Activated CD8-positive, alpha-beta T cell treated with anti-CD3 and anti-CD28 coated beads, Interleukin-2, amount 10 ng/mL, durations not matched to agents 7 days and 5 days (primary cell): ENCODE measurements at places on chromosomes 6 and 20. TPM values are rescaled to one million over a fixed set of nuclear protein-coding genes. Genes with fewer than 3 reads are reported as not detected.
A peak's percentile ranks its signal among the peaks of the same experiment; 100 is the strongest.

DNA sequence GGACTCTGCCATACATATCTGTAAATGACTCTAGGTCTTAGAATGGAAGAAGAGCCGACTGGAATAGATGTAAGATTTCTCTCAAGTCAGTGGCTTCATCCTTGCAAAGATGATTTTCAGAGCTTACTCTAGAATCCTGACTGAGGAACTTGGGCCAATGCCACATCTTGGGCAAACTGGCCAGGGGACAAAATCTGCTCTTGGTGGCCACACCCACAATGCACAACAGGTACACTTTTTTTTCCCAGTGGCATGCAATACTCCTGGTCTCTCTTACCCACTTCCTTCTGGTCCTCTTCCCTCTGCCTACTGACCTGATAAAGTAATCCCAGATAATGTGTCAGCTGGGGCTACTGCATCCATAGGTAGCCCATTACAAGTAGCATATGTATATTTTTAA, 13.4 kb downstream of the CLIC5 start:
- no peak for DNase-seq
- H3K36me3 ChIP-seq, result no peaks in the 10 kb centered on the region
- H3K27me3 ChIP-seq, result peaks cover 3% of the 10 kb centered on the region
- H3K4me1 ChIP-seq, result no peaks in the 10 kb centered on the region

- H3K27ac ChIP-seq, result no peak overlapping the region
- H3K27me3 ChIP-seq, result peaks cover 2% of the 10 kb centered on the region
- no peaks in the 10 kb centered on the region for H3K4me1 ChIP-seq
- H3K4me3 ChIP-seq, result no peak overlapping the region
These were observed 209.0 kb upstream of the ECI2 start for GRCh38 chr6:4344317-4344899.

GRCh38 chr20:25863536-25864325, 167.1 kb upstream of the ZNF337 start:
- H3K4me3 ChIP-seq, result peak overlapping the region; percentile 58
- peaks cover 73% of the 10 kb centered on the region for H3K27me3 ChIP-seq
- H3K27ac ChIP-seq, result no peak overlapping the region
- H3K36me3 ChIP-seq, result no peaks in the 10 kb centered on the region
- DNase-seq, result no peak
- H3K4me1 ChIP-seq, result peaks cover 61% of the 10 kb centered on the region

- no peak overlapping the region for H3K27ac ChIP-seq
- no peak overlapping the region for H3K4me3 ChIP-seq
These were observed 296.7 kb downstream of the TFAP2C start for GRCh38 chr20:56925831-56926170.

GRCh38 chr6:16064671-16065072, 64.2 kb upstream of the MYLIP start:
- H3K36me3 ChIP-seq, result no peaks in the 10 kb centered on the region
- DNase-seq, result no peak
- H3K4me3 ChIP-seq, result no peak overlapping the region
- H3K27me3 ChIP-seq, result peaks cover 5% of the 10 kb centered on the region
- peaks cover 6% of the 10 kb centered on the region for H3K4me1 ChIP-seq

DNA sequence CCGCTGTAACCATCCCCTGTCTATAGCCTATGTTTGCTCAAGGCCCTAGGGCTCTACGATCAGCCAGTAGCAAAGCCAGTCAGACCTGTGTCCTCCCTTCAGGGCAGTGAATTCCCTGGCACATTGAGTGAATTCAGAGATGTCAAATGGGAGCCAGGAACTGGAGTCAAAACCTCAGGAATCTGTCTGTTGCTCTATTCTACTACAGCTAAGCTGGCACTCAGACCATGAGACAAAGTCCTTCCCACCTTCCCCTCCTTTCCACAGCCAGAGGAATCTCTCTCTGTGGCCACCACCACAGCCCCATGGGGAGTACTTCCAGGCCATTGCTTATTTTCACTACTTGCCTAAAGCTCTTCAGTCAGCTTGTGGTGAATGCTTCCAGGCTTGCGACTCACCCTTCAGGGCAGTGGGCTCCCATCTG, 82.0 kb downstream of the PKIB start:
- H3K36me3 ChIP-seq, result no peaks in the 10 kb centered on the region
- no peaks in the 10 kb centered on the region for H3K27me3 ChIP-seq
- DNase-seq, result no peak
- no peaks in the 10 kb centered on the region for H3K4me1 ChIP-seq
- no peak overlapping the region for H3K27ac ChIP-seq
- H3K4me3 ChIP-seq, result no peak overlapping the region

- peaks cover 7% of the 10 kb centered on the region for H3K4me1 ChIP-seq
- no peak overlapping the region for H3K27ac ChIP-seq
- H3K27me3 ChIP-seq, result peaks cover 2% of the 10 kb centered on the region
- DNase-seq, result no peak
- no peaks in the 10 kb centered on the region for H3K36me3 ChIP-seq
- no peak overlapping the region for H3K4me3 ChIP-seq
These were observed 178.7 kb upstream of the TNFAIP3 start for GRCh38 chr6:137688230-137688971.

GRCh38 chr6:11428895-11429294, 108.7 kb upstream of the TMEM170B start:
- peak overlapping the region; percentile 19 for H3K27ac ChIP-seq
- H3K36me3 ChIP-seq, result no peaks in the 10 kb centered on the region
- no peak overlapping the region for H3K4me3 ChIP-seq
- no peaks in the 10 kb centered on the region for H3K27me3 ChIP-seq
- peaks cover 18% of the 10 kb centered on the region for H3K4me1 ChIP-seq

DNA sequence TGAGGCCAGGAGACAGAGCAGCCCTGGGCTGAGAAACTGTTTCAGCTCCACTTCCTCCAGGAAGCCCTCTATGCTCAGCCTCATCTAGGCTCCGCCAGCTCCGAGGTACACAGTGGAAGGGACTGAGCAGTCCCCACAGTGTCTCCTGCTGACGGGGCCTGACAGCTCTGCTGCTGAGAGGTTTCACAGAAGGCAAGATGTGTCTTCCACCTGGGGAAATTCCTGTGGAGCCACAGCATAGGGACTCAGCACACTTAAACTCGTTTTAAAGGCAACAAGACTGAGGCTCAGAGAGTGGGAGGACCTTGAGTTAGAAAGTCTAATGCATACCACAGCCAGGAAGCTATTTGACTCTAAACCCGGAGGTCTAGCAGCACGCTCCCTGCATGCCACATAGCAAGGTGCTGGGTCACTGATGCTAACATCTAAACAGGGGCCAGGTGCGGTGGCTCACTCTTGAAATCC, 6.8 kb downstream of the ADA start:
- peak overlapping the region; percentile 99 for H3K27ac ChIP-seq
- DNase-seq, result peak; percentile 63
- H3K4me3 ChIP-seq, result peak overlapping the region; percentile 63
- peaks cover 61% of the 10 kb centered on the region for H3K36me3 ChIP-seq
- H3K4me1 ChIP-seq, result peaks cover 92% of the 10 kb centered on the region
- H3K27me3 ChIP-seq, result no peaks in the 10 kb centered on the region

- H3K4me1 ChIP-seq, result peaks cover 2% of the 10 kb centered on the region
- no peaks in the 10 kb centered on the region for H3K36me3 ChIP-seq
- DNase-seq, result no peak
- H3K4me3 ChIP-seq, result no peak overlapping the region
These were observed 55.1 kb upstream of the APCDD1L start for GRCh38 chr20:58570204-58570859.

- H3K27me3 ChIP-seq, result no peaks in the 10 kb centered on the region
- H3K27ac ChIP-seq, result no peak overlapping the region
- peaks cover 3% of the 10 kb centered on the region for H3K36me3 ChIP-seq
- no peak overlapping the region for H3K4me3 ChIP-seq
- peak; percentile 60 for DNase-seq
These were observed 37.4 kb upstream of the FAM83C start for GRCh38 chr20:35329435-35330139.

- no peaks in the 10 kb centered on the region for H3K27me3 ChIP-seq
- H3K4me3 ChIP-seq, result no peak overlapping the region
- peaks cover 46% of the 10 kb centered on the region for H3K4me1 ChIP-seq
These were observed 37.2 kb upstream of the FAM83D start for GRCh38 chr20:38889050-38889449.

Gene SFT2D1
- 27.7 TPM for total RNA-seq

Gene MYMX
- not detected for total RNA-seq

Gene TNNC2
- not detected for total RNA-seq

Gene ZNF133
- total RNA-seq, result 6.0 TPM

Gene TNXB
- 3.4 TPM for total RNA-seq

Gene MYO6
- total RNA-seq, result 0.42 TPM

Gene ZNF337
- 16.6 TPM for total RNA-seq

Gene SYTL3
- 48.3 TPM for total RNA-seq
